ENCODE measurements at places on chromosomes 4 and X.

DNA sequence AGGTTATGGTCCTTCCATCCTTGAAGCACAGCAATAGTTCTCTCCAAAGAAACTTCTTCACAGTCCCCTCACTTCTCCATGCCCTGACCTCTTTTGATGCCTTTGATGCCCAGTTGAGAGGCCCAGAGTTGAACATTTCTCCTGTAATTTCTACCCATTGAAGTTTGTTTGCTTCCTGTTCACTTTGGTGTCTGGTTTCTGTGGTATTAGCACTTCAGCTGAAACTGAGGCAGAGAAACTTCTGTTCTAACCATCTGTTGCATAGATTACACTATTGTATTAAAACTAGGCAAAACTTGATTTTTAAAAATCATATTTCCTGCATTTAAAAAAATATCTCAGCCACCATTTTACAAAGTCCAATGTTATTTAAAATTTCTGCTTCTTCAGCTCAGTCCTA is 89.8 kb upstream of the ADGRG2 start:
- DNase-seq: no peak

GRCh38 chrX:40152173-40152711 is 54.5 kb upstream of the BCOR start:
- DNase-seq: no peak

- DNase-seq: no peak
Observed at GRCh38 chr4:72468904-72469502, 100.0 kb downstream of the ADAMTS3 start.

GRCh38 chr4:3233391-3234071 is 15.4 kb upstream of the MSANTD1 start:
- no peak for DNase-seq

DNA sequence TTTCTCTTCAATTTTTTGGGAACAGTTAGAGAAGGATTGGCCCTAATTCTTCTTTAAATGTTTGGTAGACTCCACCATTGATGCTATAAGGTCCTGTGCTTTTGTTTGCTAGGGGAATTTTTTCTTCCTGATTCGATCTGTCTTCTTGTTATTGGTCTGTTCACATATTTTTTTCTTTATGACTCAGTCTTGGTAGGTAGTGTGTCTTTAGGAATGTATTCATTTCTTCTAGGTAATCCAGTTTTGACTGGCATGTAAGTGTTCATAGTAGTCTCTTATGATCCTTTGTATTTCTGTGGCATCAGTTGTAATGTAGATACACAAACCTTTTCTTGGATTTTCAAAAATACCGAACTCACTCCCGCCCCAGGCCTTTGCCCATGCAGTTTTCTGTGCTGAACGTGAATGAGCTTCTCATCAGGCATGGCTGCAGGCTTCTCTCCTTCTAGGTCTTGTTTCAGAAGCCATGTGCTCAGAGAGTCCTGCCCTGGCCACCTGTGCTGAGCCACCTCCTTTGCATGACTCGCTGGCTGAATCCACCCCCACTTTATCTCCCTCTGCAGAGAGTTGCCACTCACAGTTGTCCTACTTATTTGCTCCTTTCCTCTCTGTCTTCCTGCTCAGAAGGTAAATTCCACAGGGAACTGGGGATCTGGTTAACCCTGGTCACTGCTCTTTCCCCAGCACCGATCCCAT is 67.0 kb downstream of the STK32B start:
- no peak for DNase-seq

DNA sequence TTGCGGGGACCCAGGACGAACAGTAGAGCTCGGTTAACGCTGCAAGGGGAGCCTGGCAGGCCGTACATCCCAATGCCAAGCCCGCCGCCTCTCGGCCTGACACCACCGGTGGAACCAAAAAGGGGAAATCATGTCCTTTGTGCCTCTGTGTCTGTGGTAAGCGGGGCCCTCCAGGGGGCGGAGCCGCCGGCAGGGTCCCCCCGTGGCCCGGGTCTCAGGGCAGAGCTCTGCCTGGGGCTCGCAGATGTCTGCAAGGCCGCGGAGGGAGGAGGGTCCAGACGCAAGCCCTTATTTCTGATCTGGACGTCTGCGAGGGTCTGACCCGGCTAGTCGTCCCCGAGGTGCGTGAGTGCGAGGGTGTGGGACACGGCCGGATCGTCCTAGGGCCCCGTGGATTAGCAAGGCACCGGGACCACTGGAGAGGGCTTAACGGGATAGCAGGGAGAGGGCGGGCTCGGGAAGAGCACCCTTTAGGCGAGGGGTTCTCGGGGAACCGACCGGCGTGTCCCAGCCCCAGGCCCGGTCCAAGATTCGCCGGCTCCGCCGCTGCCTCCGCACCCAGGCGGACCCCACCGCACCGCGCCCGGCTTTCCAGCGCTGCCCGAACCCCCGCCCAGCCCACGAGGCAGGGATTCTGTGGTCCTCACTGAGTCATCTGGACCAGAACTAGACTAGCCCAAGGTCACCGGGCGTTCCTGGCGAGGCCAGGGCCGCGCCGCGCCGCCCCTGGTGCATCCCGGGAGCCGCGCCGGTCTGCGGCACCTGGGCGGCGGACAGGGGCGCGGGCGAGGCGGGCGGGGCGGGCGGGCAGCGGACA is 863 bp upstream of the FAM193A start:
- peak; percentile 62 for DNase-seq

GRCh38 chr4:42381666-42382065 is 15.6 kb upstream of the SHISA3 start:
- no peak for DNase-seq

- no peak for DNase-seq
Observed at GRCh38 chr4:66266035-66266434, 595.7 kb upstream of the EPHA5 start.

GRCh38 chr4:33448948-33449347 is 2728.8 kb downstream of the PCDH7 start:
- no peak for DNase-seq

- no peak for DNase-seq
Observed at GRCh38 chrX:130594453-130594916, 192.7 kb downstream of the RBMX2 start.

GRCh38 chr4:26713563-26714151 is 129.8 kb downstream of the TBC1D19 start:
- no peak for DNase-seq
